ENCODE measurements at places on chromosomes 11 and 22.
A peak's percentile ranks its signal among the peaks of the same experiment; 100 is the strongest.

DNA sequence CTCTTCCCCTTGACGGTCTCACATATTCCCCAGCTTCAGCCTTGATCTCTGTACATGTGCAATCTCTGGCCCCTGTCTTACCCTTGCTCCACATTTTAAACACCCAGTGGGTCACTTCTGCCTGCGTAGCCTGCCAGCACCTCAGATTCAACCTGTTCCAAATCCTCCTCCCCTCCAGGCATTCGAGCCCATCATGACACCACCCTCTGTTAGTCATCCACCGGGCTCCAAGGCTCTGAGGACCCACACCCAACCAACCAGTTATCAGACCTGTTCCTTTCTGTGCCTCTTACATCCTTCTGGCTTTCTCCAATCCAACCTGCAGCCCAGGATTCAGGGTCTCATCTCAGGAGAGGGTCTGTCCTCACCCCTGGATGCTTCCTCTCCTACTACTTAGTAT lies 119.8 kb upstream of the TBCEL start:
- no peak for DNase-seq

- no peak for DNase-seq
These were observed 378.8 kb downstream of the DYNC2H1 start for GRCh38 chr11:103488031-103488461.

DNA sequence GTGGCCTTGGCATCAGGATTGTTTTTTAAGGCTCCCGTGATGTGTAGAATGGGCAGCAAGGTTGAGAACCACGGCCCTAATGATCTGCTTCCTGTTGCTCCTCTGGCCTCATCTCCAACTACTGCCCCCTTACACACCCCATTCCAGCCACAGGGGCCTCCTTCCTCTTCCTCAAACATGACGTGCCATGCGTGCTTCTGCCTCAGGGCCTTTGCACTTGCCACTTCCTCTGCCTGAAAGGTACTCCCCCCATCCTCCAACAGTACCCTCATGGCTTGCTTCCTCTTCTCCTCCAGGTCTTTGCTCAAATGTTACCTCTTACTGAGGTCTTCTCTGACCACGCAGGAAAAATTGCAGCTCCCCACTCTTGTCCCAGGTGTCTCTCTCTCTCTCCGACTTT lies 93.9 kb upstream of the CSNK2A3 start:
- DNase-seq = no peak

- no peak for DNase-seq
These were observed 402.4 kb downstream of the MN1 start for GRCh38 chr22:27399161-27399560.

- peak; percentile 28 for DNase-seq
These were observed 34.7 kb upstream of the SEPTIN5 start for GRCh38 chr22:19679522-19680101.

DNA sequence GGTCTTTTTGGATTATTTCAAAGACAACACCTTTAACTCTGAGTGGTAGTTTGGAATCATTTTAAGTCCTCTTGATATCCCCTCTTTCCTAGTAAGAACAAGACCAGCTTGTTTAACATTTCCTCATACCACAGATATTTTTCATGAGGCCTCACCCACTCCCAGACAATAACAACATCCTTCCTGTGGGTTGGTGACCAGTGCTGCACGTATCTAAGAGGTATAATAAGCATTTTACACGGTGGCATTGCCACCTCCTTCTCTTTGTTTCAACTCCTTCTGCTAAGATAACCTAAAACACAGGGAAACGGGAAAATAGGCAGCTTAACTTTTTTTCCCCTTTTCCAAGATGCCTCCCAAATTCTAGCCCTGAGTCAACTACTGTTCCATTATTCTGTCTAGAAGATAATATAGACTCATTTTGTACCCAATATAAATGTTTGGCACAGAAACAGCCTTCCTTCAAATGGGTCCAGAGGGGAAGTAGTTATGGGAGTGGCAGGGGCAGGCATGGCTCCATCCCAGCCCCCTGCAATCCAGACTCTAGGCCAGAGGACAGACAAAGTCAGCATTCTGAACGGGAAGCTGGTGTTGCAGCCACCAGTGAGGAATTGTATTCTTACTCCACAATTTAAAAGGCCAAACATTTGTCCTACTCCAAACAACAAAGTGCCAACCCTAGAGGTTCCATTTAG lies 28.5 kb downstream of the MAML2 start:
- no peak for DNase-seq

- DNase-seq = no peak
These were observed 11.6 kb upstream of the RIC3 start for GRCh38 chr11:8180469-8180868.

- DNase-seq = no peak
These were observed 198.5 kb upstream of the CTSC start for GRCh38 chr11:88535916-88536547.

- no peak for DNase-seq
These were observed 8.8 kb upstream of the SCUBE1 start for GRCh38 chr22:43351966-43352345.

DNA sequence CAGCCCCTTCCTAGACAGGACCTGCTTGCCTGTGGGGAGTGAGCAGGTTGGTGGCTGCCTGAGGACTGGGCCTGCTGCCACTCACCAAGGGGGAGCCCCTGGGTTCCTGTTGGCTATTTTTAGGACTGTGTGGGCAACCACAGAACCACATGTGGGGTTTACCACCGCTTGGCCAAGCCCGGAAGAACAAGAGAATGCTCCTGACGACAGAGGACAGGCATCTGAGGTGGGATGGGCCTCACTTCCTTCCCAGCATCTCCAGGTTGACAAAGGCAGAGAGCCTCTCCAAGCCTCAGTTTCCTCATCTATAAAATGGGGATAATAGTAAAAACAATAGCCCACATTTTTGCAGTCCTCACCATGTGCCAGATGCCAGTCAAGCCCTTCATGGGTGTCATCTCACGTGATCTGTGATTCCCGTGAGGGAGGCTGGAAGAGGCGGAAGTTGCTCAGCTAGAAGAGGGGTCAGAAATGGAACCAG lies 43.6 kb downstream of the LRRC32 start:
- no peak for DNase-seq

DNA sequence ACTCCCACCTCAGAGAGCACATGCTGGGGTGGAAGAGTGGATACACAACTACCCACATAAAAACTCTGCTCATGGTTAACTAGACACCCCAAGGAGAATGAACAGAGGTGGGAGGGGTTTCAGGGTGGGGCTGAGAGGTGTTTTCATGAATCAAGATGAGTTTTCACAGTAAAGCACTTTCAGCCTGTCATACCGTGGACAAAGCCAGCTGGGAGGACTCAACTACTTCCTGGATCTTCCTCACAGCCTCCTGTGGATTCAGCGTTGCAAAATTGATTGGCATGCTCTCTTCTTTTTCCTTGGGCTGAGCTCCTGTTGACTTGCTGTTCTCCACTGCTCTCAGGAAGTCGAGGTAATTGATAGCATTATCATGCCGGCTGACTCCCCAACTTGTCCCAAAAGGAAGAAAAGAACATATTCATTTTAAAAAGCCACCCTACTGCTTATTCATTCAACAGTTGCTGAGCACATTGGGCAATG lies 168.5 kb downstream of the MPPED1 start:
- no peak for DNase-seq

GRCh38 chr11:69048031-69048693 lies 570 bp upstream of the TPCN2 start:
- DNase-seq = no peak

GRCh38 chr22:19943082-19944026 lies 1.7 kb upstream of the TXNRD2 start:
- DNase-seq = peak; percentile 85

DNA sequence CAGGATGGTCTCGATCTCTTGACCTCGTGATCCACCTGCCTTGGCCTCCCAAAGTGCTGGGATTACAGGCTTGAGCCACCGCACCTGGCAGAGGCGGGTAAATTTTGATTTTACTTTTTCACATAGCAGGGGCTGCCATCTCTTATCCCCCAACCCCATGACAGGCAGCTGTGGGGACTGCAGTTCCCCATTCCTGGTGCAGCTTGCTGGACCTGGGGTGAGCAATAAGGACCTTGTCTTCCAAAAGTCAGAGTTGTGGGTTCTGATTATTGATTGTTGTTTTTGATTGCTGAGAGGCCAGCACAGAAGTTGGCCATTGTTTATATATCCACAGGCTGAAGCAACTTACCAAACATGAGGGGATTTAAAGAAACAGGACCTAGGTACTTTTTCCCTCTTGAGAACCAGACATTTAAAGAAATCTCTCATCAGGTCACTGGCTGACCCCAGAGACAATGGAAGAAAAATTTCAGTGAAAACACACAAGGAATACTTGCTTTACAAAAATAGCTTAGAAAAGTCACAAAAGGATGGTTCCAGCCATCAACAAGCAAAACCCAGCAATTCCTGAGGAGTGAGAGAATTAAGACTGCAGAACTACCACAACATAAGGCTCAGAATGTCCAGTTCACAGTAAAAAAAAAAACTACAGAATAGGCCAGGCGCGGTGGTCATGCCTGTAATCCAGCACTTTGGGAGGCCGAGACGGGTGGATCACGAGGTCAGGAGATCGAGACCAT lies 22.0 kb upstream of the MAPK1 start:
- DNase-seq = no peak

- no peak for DNase-seq
These were observed 25.8 kb downstream of the ADAMTS8 start for GRCh38 chr11:130402570-130402969.

- DNase-seq = no peak
These were observed 2.4 kb downstream of the TSKU start for GRCh38 chr11:76785513-76785912.

DNA sequence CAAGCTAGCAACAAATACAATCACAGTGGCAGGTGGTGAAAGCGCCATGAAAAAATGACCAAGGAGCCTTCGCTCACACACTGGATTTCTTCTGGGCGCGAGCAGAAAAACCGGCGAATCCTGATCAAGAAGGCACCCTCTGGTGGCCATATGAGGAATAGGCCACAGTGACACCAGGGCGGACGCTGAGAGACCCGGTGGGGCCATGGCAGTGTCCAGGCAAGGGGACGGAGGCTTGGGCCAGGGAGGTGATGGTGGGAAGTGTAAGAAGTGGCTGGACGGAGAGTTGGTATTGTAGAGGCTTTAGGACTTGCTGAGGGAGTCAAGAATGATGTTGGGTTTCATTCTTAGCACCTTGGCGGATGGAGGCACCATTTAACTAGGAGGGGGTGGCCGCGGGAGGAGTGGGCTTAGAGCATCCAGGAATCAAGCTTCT lies 16.9 kb upstream of the RAC2 start:
- DNase-seq = peak; percentile 43

DNA sequence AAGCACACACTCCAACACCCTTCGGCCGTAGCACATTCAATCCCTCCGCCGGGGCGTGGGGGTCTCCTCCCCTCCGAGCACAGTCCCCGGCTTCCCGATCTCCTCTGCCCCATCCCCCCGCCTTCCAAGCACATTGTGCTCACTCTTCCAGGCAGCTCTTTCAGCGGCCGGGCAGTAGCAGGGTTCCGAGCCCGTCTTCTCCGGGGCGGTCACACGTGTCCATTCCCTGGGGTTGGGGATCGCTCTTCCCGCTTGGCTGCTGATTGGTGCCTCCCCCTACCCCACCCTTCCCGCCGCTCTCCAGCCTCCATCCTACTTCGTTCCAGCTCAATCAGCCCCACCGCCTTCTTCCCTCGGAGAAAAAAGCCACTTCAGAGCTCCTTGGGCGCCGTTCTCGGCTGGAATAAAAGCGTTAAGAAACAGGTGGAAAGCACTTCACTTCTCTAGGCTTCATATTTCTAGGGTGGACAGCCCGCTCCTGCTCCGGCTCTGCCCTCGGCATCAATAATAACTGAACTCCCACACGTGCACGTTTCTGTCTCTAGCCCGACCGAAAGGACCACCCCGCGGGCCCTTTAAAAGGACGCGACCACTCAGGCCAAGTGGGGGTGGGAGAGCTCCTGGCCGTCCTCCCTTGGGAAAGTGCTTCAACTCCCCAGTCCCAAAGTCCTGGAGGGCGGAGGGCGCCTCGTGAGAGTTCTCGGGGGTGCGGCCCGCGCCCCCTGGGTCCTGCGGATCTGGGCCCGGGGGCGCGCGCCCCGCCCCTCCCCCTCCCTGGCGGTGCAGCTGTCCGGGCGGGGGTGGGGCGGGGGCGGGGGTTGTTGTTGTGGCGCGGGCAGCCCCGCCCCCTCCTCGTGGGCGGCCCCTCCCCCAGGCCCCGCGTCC lies 464 bp upstream of the CECR2 start:
- DNase-seq = peak; percentile 77

DNA sequence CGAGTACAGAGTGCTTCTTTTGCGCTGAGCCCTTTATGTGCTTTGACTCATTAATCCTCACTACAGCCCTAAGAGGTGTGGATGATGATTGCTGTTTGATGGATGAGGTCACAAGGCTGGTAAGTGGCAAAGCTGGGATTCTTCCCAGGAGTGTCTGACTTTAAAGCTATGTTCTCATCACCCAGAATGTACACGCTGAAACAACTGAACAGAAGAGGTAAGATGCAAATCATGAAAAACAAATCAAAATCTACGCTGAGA lies 37.7 kb upstream of the CREB3L1 start:
- no peak for DNase-seq

DNA sequence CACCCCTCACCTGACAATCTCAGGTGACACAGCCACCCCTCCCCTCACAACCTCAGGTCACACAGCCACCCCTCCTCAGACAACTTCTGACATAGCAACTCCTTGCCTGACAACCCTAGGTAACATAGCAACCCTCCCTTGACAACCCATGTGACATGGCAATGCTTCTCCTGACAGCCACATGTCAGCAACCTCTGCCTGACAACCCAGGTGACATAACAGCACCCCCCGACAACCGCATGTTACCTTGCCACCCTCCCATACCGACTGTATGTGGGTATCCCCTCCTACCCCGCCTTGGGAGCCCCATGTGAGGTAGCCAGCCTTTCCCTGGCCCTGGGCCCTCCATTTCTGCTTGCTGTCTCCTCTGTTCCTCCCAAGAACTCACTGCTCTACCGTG lies 77.7 kb upstream of the B3GAT1 start:
- no peak for DNase-seq

- no peak for DNase-seq
These were observed 121.2 kb downstream of the SPATA19 start for GRCh38 chr11:133724116-133724515.

DNA sequence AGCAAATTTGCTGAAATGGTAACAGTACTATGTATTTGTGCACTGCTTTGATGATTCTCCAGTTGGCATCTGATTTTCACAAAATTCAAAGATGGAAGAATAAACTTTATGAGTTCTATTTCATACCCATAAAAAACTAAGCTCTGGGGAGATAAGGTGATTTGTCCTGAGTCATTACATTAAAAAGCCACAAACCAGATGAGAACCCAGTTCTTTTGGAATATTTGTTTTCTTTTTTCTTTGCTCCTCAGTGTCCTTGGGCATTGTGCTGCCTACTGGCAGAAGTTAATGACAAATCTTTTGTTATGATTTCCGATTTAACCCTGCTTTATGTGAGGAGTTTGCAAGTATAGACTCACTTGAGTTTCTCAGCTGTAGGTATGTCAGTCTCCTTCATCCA lies 45.4 kb upstream of the AMOTL1 start:
- no peak for DNase-seq
